ENCODE measurements at places on chromosomes 16 and 17. TPM values are rescaled to one million over a fixed set of nuclear protein-coding genes. Genes with fewer than 3 reads are reported as not detected.

DNA sequence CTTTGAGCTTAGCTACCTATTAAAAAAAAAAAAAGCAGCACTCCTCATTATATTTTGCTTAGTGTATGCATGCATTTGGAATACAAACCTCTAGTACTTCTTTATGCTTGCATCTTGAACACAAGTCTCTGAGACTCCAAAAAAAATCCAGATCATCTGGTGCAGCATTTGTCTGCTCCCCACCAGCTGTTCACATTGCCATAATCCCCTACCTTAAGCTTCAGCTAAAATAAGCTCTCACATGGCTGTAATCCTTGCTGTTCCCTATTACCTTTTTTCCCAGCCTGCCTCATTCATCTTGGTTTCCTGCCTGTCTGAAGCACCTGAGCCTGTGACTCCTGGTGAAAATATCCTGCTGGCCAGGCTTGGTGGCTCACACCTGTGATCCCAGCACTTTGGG lies 7.5 kb upstream of the NFATC2IP start:
- no peak for DNase-seq

GRCh38 chr17:39810939-39811728 lies 53.0 kb downstream of the IKZF3 start:
- no peak for DNase-seq

DNA sequence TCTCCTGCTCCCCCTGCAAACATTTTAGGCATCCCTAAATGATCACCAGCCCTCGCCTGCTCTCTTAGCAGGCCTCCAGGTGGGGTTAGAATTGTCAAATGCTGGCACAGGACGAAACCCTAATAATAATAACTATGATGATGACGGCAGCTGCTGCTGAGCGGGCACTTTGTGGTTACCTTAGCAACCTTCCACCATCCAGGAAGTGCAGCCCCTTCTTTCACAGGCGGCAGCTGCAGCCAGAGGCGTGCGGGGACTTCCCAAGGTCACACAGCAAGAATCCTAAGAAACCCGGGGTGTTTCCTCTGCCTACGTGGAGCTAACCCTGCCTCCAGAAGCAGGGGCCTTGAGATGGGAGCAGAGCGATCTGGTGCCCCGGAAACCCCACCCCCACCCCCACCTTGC lies 22.4 kb upstream of the EIF1 start:
- DNase-seq = no peak

DNA sequence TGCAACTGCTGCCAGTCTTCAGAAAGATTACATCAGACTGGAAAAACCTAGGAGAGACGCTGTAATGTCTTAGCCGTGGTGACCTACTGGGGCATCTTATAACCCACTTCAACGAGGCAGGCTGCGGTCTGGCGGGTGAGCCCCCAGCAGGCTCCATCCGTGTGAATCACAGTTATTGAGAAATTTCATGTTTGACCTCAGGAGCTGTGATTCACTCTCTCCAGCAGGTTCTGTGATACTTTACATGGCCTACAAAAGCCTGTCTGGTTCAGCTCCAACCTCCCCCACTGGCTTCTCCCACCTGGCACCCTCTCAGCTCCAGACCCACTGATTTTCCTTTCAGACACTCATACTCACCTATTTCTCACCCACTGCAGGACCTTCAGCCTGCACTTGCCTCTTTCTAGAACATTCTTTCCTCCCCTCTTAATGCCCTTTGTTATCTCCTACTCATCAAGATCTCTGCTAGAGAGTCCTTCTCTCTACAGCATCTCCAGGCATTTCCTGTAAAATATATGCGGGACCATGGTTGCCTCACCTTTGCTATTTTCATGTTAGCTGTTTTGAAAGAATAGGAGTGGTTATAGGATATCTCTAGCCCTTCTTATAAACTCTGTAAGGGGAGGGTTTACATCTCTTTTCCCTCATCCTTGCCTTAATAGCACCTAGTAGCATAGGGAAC lies 227.9 kb downstream of the MAF start:
- no peak for DNase-seq

DNA sequence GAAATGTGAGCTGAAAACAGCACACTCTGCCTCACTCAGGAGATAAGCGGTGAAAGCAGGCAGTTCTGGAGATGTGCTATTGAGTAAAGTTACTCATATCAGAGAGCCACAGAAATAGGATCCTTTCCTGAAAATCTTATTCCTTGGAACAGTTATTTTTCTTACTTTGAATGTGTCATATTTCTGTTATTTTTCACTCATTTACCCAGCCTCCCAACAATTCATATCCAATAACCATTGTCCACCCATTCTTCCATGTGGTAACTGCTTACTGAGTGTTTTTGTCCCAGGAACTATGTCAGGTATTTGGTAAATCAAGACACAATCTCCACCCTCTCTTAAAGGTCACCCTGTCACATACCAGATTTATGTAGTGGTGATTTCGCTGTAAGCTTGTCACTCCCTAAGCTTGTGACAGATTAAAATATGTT lies 144.9 kb downstream of the PARN start:
- DNase-seq = no peak

Gene TBC1D26
- not detected for total RNA-seq

All from left ventricle myocardium superior (tissue), 1 donor.